ENCODE measurements at places on chromosomes 6 and 20.

DNA sequence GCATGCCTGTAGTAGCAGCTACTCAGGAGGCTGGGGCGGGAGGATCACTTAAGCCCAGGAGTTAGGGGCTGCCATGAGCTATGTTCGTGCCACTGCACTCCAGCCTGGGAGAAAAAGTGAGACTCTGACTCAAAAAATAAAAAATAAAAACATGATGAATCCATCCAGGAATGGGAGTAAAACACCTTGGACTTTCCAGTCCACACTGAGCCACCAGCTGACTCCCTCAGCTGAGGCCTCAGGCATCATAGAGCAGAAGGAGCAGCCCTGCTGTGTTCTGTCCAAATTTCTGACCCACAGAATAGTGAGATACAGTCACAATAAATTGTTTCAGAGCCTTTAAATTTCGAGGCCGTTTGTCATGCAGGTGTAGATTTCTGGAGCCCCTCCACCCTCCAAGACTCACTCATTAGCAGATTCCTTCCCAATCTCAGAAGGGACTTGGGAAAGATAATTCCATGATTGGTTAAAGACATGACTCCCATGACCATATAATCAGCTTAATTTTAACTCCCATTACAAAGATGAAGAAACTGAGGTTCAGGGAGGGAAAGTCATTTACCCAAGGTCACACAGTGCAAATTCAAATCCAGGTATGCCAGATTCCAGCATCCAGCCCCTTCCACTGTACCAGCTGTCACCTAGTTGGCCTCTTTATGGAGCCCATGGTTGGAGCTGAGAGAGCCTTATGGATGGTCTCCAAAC lies 9.0 kb upstream of the MMP9 start:
- no peak for DNase-seq

- no peak for DNase-seq
Observed at GRCh38 chr20:52799130-52799529, 173.0 kb upstream of the TSHZ2 start.

DNA sequence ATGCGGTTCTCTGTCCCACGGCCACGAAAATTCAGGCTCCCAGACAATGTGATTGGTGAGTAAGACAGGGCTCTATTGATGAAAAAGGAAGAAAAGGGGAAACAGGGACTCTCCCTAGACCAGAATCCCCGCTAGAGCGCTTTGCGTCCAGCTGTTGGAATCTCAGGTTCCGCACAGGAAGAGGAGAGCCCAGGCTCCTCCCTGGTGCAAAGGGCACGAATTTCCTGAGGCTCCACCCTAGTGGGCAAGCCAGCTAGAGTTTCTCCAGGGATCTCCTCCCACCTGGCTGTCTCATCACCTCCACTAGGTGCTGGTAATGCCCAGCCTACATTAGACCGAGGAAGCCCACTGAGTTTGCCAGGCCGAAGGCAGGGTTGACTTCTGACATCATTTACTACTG lies 135.9 kb upstream of the SOX4 start:
- no peak for DNase-seq

DNA sequence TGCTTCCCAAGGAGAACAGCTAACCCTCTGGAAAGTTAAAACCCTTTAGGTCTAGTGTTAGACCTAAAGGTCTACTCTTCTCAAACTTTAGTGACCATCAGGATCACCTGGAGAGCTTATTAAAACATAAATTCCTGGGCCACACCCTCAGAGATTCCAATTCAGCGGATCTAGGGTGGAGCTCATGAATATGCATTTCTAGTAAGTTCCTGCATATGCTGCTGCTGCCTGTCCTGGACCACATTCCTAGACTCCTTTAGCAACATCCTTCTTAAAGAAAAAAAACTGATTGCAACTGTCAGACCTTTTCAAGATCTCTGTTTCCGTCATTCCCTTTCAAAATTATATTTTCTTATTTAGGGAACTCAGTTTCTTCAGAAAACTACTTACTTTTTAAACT lies 31.2 kb downstream of the SNAP25 start:
- DNase-seq = no peak

DNA sequence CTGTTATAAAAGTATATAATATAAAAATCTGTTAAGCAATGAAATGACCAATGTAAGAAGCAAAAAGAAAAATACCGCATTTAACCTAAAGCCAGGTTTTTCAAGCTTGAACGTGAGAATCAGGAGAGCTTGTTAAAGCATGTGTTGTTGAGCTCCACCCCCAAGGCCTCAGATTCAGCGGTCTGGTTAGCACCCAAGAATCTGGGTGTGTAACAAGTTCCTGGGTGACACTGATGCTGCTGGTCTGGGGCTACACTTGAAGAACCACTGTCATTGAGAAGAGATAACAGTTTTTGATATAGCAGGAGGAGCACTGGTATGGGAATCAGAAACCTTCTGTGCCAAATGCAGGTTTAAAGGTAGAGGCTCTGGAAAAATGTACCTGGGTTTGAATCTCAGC lies 154.0 kb downstream of the ID4 start:
- DNase-seq = no peak

DNA sequence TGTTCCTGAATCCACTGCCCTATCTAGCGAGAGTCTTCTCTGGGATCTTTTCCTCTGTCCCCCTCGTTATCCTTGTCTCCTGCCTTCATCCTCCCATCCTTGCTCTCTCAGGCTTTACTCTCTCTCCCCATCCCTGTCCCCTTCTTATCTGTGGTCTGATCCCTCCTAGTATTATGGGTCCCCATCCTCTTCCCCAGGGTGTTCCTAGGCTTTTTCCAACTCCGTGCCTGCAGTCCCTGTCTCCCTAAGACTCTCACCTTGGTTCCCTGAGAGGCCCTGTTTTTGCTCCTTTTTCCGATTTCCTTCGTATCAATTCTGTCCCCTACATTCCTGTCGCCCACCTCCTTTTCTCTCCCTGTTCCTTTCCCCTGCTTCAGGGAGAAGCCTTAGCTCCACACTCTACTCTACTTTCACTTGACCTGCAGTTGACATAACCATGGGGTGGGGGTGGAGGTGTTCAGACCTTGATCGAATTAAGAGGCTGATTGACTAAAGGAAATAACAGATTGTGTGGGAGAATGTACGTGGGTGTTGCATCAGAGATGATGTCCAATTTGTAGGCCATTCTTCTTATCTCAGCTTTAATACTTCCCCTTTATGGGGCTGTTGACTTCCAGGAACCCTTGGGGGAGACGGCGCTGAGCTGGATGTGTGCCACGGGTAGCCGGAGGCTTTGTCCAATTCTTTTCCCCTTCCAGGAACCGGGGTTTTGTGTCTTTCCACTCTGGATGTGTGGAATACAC lies 905 bp downstream of the PPARD start:
- DNase-seq = no peak

GRCh38 chr6:150302520-150303176 lies 66.2 kb upstream of the IYD start:
- DNase-seq = no peak

DNA sequence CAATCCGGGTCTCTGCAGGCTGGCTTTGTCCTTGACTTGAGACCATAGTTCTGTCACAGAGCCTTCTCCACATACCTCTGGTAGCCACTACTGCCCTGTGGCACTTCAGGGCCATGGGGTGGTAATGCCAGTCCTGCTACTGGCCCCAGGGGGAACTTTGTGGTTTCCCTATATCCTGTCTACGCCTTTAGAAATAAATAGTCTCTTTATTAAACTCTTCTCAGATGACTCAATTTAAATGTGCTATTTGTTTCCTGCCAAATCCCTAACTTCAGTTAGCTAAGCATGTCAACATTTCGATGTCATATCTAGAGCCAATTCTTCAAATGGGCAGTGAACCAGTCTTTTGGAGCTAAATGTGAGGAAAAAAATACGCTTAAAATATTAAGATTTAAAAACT lies 60.1 kb downstream of the SEL1L2 start:
- DNase-seq = no peak

- no peak for DNase-seq
Observed at GRCh38 chr6:83190626-83191025, 2.4 kb downstream of the PGM3 start.

DNA sequence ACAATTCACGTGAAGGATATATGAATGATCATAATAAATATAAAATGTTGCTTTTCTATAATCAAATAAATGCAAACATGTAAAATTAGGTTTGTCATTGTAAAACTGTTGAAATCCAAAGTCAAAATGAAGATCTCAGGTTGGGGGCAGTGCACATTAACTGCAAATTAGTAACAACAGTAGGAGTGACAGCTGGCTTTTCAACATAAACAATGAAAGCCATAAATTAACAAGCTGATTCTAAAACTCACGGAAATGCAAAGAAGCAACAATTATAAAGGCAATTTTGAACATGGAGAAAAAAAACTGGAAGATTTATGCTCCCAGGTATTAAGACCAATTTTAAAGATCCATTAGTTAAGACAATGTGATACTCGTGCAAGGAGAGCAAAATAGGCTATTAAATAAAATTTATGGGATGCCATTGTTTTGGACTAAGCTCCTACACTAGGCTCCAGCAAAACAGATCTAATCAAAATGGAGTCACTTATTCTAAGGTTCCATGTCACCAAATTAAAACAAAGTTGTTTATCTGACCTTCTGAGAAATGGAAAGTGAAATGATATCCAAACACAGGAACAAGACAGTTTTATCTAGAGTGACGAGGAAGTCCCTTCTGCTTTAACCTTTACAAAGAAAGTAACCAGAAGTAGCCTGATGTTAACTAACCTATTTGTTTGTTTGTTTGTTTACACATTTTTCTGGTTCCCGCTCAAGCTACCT lies 770.8 kb downstream of the EPHA7 start:
- DNase-seq = no peak

DNA sequence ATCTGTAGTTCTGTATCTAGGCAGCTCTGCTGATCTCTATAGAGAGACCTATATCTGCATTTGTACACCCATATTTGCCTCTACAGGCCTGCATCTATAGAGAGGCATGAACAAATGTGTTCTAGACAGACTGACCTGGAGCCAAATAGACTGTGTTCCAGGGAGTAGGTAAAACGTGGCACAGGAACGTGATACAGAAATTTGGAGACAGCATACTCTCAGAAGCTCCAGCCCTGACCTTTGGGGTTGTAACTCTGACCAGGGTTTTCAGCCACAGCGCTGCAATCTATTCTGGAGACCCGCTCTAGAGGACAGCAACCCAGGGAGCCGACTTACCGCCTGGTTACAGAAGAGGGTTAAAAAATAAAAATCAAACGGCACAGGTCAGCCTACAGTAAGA lies 983 bp downstream of the RBBP9 start:
- DNase-seq = no peak

- peak; percentile 43 for DNase-seq
Observed at GRCh38 chr6:163828038-163828795, 413.7 kb downstream of the QKI start.

DNA sequence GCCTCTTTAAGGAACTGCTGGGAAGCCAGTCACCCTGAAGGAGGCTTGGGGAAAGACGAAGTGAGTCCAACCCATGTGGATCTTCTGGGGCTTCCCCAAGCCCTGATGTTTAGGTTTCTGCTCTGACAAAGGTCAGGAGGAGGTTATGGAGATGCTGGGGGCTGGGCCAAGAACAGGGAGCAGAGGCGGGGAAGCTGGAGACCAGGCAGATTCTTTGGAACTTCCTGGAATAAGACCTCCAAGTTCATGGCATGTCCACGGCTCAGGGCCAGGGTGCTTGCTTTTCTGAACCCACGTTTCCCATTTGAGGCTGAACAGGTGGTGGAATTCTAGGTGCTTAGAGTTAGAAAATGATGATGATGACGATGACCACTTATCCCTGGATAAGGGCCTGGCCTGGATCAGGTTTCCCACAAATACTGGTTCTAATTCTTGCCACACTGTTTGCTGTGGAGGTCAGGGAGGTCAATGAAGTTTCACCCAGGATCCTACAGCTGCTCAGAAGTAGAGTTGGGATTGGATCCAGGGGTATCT lies 30.0 kb upstream of the TGM2 start:
- DNase-seq = no peak

GRCh38 chr20:2386516-2387179 lies 5.9 kb downstream of the TGM6 start:
- no peak for DNase-seq

GRCh38 chr6:84526631-84527030 lies 237.8 kb downstream of the TBX18 start:
- no peak for DNase-seq

DNA sequence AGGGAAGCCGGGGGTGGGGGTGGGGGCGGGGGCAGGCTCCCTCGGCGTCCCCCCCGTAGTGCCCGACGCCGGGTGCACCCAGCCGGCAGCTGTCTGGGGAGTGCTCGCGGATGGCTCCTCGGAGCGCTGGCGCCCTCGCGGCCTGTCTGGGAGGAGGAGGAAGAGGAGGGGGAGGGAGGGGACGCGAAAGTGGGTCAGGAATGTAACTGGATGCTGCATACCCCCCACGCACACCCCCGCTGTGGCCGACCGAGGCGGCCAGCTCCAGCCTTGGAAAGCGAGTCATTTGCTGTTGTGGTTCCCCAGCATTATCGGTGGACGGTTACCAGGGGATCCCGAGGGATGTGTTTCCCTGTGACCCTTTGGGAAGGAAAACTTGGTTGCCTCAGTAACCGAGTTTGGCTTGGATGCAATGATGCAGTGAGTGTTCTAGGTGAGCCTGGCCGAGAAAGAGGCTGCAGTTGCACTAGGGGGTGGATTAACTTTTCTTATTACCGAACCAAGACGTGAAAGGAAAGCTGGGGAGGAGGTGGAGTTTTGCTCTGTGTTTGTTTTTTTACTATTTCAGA lies 55.2 kb upstream of the RREB1 start:
- DNase-seq = peak; percentile 62

- DNase-seq = no peak
Observed at GRCh38 chr20:58424218-58424969, 35.4 kb downstream of the VAPB start.

- DNase-seq = no peak
Observed at GRCh38 chr6:138722425-138723371, 50.9 kb upstream of the CCDC28A start.

Data from WERI-Rb-1 (cell line).